ENCODE measurements at places on chromosomes 1 and 21.
A peak's percentile ranks its signal among the peaks of the same experiment; 100 is the strongest.

DNA sequence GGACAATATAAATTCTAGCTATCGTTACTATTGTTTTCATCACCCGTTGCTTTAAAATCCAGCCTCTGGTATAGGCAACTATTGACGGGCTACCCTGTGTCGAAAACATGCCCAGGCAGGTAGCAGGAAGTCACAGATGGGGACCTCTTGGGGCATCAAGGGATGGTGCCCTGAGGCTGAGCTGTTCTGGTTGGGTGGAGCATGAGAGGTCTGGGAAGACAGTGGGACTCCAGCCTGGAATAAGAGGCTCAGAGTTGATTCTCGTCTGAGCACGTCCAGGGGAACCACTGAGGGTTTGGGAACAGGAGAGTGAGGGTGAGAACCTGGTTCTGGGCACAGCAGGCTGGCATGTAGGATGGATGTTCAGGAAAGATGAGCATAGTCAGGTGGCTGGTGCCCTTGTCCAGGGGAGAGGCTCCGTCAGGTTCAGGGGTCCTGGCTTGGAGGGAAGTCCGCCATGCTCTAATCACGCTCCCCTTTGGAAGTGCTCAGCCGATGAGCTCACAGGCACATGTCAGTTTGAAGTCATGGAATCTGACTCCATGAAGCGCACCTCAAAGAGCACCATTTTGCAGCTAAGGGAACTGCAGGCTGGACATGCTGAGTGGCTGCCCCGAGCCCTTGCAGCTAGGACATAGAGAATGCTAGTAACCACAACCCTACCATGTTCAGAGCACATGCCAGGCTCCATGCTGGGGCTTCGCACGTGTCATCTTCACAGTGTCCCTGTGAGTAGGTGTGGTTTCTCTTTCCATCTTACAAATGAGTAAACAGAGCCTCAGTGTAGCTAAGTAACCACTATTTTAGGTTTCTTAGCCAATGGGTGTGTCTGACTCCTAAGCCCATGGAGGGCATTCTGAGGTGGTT, 21.0 kb downstream of the PCSK9 start:
- no peak for DNase-seq

- no peak for DNase-seq
Observed at GRCh38 chr1:44701141-44701573, 26.6 kb downstream of the ARMH1 start.

DNA sequence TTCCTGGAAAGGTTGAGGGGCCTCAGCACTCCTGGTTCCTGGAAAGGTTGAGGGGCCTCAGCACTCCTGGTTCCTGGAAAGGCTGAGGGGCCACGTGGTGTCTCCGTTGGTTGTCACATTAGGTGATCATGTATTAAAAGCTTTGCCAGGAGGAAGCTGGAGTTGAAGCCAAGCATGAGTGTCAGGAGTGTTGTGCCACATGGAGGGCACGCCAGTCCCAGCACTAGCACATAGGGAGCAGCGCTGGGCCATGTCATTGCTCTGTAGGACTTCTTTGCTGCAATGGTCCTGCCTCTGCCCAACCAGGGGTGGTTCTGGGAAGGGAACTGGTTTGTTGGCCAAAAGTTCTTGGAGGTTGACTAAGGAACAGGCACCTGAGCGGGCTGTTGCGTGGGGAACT, 13.3 kb downstream of the ATP5PO start:
- no peak for DNase-seq

DNA sequence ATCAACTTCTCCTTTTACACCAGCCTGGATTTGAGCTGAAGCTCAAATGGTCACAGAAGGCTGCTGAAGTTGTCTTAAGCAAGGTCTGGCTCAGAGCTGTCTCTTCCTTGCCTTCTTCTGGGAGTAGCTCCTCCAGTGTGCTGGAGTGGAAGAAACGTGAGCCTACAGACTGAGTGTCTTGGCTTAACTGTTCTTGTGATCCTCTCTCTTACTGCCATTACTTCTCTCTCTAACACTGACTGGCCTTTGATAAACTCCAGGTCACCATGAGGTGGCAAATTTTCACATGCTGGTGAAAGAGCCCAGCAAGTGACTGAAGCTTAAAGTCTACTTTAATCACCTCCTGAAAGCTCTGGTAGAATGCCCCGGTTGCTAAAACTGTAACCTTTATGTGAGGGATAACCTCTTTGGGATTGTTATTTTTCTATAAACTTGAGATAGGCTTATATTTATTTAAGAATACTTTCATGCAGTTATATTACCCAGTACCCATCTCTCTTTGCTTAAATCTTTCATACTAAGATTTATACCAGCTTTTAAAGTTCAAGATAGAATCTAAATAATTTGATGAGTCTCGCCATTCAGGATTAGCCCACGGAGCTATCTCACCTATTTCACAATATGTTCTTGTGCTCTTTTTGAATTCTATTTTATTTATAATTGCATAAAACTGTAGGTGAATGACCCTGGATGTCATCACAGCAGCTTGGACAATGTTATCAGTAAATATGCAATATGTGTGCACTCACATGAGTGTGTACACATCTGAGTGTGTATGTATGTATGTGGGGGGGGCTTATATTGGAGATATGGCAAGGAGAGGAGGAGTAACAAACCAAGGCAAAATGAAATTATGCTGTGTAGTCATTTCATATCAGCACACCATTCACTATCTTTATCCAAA, 924.0 kb downstream of the LTN1 start:
- DNase-seq, result no peak

DNA sequence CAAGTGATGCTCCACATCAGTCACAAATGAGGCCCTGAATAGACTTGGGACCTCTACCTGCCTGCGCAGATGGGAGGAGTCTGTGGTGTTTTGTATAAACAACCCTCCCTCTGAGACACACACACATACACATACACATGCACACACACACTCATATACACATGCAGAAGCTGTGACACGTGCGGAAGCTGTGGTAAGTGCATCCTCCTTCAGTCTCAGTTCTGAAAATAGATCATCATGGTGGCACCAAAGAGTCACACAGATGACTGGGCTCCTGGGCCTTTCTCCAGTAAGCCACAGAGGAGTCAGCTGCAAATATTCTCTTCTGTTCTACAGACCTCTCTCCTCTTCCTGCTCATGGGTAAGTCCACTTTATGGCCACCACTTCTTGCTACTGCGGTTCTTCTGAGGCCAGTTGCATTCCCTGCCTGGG, at the start of gene LY9:
TSS of gene LY9 (plus strand) at position 224 of the 433 bp plus-strand sequence. CDS start at position 238, 14 bp downstream.
- DNase-seq, result no peak

DNA sequence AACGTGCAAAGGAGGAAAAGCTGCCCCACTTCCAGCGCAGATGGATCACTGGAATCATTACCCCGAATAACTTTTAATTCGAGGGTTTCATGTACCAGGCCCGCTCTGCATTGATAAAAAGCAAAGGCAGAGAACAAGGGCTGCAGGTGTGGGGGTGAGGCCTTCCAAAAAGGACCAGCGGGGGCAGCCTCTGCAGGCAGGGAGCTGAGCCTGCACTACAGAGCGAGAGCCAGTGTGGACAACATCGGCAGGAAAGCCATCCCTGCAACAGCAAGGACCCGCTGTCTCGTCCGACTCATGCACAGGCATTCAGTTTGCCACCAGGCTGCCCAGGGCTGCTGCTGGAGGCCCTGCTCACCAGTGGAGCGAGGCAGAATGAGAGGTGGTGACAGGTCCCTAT, 27.1 kb upstream of the AJAP1 start:
- DNase-seq, result no peak

GRCh38 chr1:209630383-209631225, 21.6 kb downstream of the LAMB3 start:
- DNase-seq, result no peak

GRCh38 chr1:218401998-218402785, 57.1 kb downstream of the TGFB2 start:
- no peak for DNase-seq

GRCh38 chr1:201088901-201089525, 23.2 kb downstream of the CACNA1S start:
- DNase-seq, result no peak

DNA sequence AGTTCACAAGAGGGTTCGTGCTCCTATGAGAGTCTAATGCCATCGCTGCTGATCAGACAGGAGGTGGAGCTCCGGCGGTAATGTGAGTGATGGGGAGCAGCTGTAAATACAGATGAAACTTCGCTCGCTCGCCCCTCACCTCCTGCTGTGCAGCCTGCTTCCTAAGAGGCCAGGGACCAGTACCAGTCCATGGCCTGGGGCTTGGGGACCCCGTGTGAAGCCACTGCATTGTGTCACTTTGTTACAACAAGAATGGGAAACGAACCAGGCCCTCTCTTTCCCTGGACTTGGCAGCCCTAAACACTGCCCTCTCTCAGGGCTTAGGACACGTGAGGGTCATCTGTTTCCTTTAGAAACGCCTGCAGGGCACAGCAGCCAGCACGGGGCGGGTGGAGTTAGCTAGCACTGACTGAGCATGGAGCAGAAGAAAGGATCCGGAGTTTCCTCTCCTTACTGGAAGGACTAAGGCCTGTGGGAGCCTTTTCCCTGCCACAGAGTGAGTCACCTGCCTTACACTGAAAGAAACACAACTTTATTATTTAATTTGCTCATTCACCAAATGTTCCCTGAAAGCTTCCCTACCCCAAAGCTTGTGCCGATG, 185.2 kb upstream of the TMEM51 start:
- no peak for DNase-seq

DNA sequence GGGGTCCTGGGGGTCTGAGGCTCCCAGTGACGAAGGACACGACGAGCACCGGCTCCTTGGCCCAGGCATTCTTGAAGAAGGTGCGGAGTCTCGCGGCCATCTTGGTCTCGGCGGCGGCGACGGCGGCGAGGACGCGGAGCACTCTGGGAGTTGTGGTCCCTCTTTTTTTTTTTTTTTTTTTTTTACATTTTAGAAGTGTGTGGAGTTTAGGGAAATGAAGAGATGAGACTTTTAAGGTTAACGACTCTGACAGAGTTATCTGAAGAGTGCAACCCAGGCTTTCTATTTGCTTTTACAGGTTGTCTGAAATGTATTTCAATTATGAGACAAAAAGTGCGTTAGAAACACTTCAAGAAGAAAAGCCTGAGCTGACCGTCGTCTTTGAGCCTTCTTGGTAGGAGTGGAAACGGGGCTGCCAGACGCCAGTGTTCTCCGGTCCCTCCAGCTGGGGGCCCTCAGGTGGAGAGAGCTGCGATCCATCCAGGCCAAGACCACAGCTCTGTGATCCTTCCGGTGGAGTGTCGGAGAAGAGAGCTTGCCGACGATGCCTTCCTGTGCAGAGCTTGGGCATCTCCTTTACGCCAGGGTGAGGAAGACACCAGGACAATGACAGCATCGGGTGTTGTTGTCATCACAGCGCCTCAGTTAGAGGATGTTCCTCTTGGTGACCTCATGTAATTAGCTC, 9.7 kb downstream of the OR2B11 start:
- DNase-seq, result peak; percentile 24

DNA sequence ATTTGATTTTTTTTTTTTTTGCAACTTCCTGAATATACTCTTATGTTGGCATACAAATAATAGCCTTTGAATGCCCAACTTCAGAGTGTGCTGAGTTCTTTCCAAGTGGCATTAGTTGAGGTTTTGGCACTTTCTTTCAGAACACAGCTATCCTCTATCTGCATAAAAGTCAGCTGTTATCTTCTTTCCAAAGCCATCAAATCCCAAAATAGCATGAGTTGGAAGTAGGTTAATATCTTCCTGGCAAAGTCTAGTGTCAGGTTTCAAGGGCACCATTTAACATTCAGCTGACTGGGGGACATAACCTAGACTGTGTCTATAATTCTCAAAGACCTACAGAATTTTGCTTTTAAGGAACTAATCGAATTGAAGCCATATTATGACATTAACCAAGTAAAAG, 223.9 kb downstream of the PLPP3 start:
- DNase-seq, result no peak

- DNase-seq, result no peak
Observed at GRCh38 chr1:119000371-119001180, 12.4 kb upstream of the TBX15 start.

GRCh38 chr1:3984586-3984985, 84.5 kb upstream of the C1orf174 start:
- DNase-seq, result no peak

DNA sequence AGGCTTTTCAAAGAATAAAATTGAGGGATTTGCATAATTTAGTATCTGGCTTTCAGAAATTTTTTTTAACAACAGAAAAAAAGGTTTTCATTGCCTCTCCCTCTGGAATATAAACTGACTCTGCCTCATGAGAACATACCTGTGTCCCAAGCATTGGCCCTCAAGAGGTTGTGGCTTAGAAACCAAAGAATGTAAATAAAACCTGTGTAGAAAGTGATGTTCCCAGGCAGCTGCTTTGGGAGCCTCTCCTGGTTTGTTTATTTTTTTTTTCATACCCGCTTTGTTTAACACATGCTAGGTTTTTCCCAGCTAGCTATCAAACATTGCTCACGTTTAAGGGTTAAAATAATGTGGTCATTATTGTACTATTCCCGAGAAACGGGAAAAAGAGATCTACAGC, 40.5 kb upstream of the IFNAR2 start:
- DNase-seq, result no peak

DNA sequence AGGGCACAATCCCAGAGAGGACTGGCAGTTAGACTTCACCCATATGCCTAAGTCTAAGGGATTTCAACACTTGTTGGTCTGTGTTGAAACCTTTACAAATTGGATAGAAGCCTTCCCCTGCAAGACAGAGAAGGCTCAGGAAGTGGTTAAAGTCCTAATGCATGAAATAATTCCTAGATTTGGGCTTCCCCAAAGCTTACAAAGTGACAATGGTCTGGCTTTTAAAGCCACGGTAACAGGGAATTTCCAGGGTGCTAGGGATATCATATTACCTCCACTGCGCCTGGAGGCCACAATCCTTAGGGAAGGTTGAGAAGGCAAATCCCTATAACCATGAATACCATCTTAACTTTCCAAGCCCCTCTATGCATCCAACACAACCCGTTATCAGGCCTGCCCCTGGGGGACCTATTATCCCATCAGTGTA, 3.3 kb upstream of the FMO4 start:
- DNase-seq, result no peak

All from Panc1 (cell line).